ENCODE measurements at places on chromosomes 6 and 20.

GRCh38 chr20:4925842-4926530, 75.3 kb downstream of the SLC23A2 start:
- DNase-seq: no peak

DNA sequence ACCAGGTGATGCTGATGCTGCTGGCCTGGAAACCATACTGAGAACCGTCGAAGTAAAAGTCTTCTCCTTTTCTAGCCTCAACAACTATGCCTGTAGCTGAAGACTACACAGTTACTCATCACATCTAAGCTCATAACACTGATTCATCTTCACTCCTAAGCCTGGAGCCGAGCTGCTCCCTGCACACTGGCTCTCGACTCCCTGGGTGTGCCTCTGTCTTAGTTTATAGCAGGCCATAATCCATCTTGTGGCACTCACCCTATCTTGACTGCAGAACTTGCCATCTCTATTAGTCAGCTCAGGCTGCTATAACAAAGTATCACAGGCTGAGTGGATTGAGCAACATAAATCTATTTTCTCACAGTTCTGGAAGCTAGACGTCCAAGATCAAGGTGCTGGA, 191.0 kb downstream of the UNC5CL start:
- no peak for DNase-seq

DNA sequence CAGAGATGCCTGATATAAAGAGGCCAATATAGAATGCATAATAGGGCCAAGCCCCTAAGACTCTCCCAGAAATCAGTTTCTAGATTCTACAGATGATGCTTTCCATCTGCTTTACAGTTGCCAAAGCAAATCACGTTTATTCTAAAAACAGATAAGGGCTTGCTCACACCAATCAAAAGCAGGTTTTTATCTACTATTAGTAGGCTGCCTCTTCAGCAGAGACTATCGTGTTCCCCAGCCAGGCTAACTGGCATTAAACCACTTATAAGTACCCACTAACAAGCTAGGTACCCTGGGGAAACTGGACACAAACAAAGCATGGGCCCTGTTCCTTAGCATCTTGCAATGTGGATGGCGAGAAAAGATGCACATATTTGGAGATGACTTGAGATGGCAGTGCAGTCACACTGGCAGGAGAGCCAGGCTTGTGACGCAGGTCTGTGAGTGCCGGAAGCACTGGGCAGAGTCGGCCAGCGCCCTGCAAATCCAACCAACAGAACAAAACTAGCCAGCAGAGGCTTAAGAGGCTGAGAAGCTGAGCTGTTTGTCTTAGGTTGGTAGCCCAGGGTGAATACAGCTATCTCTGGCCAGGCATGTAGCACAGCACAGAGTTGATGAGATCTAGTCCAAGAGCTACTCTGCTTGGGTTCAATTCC, 73.4 kb downstream of the GFOD1 start:
- DNase-seq: no peak

- DNase-seq: no peak
These were observed 246.8 kb downstream of the MYLK4 start for GRCh38 chr6:2503816-2504494.

- no peak for DNase-seq
These were observed 80.0 kb downstream of the LAMP5 start for GRCh38 chr20:9594284-9594875.

GRCh38 chr6:105994591-105995390, 91.3 kb upstream of the PRDM1 start:
- peak; percentile 39 for DNase-seq

- DNase-seq: no peak
These were observed 16.1 kb upstream of the ZNF76 start for GRCh38 chr6:35243386-35243958.

- no peak for DNase-seq
These were observed 125.8 kb downstream of the MRPL14 start for GRCh38 chr6:44001318-44002066.

GRCh38 chr20:32451682-32452461, 93.7 kb downstream of the ASXL1 start:
- no peak for DNase-seq

DNA sequence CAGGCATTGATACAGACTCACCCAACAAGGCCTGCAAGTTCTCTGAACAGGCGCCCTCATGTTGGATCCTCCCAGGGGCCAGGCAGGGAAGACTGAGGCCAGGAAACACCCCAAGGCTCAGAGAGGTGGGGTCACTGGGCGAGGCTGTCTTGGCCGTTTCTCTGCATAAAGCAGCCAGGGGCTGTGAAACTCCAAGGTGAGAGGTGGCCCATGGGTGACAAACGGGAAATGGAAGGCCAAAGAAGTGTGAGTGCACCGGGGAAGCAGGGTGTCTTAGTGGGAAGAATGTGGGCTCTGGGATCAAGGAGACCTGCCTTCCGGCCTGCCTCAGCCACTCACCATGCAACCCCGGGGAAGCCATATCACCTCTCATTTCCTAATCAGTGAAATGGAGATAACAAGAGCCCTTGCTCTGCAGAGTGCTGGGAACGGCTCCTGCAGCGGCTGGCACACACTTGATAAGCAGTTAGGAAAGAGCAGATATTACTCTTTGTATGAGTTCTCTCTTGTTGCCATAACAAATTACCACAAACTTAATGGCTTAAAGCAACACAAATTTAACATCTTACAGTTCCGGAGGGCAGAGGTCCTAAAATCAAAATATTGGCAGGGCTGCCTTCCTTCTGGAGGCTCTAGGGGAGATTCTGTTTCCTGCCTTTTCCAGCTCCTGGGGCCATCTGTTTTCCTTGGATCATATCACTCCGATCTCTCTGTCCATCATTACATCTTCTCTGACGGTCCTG, 168.6 kb downstream of the NFATC2 start:
- DNase-seq: no peak

GRCh38 chr20:17958373-17959256, 10.0 kb downstream of the SNX5 start:
- no peak for DNase-seq

DNA sequence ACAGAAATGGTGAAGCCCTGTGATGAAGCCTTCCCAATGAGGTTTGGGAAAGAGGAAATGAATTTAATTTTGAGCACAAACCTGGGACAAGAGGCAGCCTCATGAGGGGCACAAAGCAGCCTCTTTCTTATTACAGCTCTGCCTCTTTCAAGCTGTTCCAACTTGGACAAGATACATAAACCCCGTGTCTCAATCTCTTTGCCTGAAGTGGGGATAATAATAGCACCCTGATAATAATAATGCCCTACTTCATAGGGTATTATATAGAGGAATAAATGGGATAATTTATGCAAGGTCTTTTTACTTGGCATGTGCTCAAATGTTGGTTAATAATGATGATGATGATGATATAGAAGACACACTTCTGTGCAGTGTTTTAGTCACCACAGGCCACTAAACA, 91.1 kb upstream of the PLN start:
- DNase-seq: no peak

- DNase-seq: no peak
These were observed 28.3 kb downstream of the RNASET2 start for GRCh38 chr6:166927935-166928643.

DNA sequence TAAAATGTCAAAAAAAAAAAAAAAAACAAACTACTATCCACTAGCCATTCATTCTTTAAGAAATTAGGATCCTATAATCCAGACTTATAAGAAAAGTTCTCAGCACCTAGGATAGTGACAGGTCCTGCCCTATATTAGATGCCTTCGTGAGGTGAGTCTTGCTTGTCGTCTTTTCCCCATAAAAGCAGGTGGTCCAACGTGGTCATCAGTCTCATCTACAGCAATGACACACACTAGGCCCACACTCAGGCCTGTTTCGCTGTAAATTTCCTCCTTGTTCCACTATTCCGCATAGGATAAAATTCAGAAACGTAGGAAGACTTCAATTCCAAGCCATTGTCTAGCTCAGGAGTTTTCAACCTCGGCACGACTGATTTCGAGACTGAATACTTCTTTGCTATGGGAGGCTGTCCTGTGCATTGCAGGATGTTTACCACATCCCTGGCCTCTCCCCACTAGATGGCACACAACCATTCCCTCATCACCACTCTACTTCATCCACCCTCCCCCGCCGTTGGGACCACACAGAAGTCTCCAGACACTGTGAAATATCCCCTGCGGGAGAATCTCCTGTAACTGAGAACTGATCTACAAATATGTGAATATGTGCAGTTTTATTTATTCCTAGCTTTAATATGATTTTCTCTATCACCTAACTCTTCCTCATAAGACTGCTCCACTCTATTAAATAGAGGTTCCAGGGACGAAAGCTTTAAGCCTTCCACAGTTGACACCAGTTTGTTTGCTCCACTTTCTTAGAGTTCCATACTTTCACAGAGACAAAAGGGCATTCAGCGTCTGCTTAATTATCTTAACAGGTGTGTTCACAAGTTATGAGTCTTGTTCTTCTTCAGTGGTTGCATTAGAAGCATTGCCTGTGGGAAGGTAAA, 346.3 kb downstream of the BMP2 start:
- DNase-seq: no peak

DNA sequence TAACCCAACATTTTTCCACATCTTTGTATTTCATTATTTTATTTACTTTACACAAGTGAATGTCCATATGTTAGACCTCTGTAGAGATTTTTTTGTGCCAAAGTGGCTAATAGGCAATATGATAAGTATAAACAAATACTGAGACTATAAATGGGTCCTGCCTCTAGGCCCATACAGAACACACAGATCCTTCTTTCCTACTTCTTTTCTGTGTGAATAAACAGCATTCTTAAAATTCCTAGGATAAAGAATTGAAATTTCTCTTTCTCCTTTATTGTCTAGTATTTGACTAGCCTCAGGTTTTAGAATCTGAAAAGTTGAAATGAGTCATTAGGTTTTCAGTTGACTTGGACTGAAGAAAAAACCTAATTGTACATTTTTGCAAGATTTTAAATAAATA, 46.3 kb upstream of the HS3ST5 start:
- DNase-seq: no peak

All from stimulated activated CD4-positive, alpha-beta T cell treated with anti-CD3 and anti-CD28 coated beads, Interleukin-2, amount 100 ng/mL, for 4 hours (primary cell).